ENCODE measurements at places on chromosomes 12 and 14. TPM values are rescaled to one million over a fixed set of nuclear protein-coding genes. Genes with fewer than 3 reads are reported as not detected.

GRCh38 chr12:73678335-73678734, 859.3 kb upstream of the ATXN7L3B start:
- no peak for DNase-seq

DNA sequence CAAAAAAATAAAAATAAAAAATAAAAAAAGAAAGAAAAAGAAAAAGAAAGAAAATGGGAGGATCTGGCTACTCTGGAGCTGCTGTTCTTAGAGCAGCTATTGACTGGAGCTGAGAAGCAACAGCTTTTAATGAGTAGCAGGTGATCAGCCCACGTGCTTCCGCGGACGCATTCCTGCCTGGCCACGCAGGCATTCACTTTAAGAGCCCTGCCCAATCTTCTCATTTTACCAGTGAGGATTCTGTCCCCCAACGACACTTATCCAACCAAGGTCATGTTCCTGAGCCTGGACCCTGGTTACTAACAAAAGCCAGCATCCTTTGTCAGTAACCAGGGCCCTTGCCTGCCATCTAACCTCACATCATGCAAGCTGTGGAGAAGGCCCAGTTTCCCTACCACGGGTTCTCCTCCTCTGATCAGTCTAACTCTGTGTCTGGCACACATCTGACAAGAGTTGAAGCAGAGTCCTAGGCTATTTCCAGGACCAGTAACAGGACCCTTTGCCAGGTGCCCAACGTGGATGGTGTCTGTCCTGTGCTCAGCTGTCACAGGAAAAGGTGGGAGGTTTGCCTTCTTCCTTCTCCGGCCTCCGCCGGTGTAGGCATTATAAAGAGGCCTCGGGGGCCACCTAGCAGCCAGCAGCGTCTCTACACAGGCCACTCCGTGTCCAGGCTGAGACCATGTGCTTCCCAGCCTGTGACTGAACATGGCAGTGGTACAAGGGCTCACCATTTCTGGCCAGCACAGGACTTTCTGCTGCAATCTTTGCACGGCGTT, 60.9 kb upstream of the GPATCH2L start:
- no peak for DNase-seq

GRCh38 chr12:75683220-75683619, 171.8 kb upstream of the KRR1 start:
- DNase-seq = no peak

DNA sequence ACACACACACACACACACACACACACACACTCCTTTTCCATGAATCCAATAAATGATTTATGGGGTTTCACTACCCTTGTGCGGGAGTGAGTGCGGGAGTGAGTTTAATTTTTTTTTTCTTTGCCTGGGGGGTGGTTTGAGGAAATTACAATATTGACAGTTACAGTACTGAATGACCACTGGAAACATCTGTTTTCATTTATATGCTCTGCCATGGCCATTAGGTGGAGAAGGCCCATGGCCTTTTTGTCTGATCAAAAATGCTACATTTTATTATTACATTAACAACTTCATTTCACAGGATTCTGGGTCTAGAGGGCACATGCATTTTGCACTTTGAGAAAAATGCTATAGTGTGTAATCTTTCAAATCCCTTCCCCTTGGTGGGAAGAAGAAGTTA, 5.9 kb downstream of the TBX3 start:
- DNase-seq = no peak

DNA sequence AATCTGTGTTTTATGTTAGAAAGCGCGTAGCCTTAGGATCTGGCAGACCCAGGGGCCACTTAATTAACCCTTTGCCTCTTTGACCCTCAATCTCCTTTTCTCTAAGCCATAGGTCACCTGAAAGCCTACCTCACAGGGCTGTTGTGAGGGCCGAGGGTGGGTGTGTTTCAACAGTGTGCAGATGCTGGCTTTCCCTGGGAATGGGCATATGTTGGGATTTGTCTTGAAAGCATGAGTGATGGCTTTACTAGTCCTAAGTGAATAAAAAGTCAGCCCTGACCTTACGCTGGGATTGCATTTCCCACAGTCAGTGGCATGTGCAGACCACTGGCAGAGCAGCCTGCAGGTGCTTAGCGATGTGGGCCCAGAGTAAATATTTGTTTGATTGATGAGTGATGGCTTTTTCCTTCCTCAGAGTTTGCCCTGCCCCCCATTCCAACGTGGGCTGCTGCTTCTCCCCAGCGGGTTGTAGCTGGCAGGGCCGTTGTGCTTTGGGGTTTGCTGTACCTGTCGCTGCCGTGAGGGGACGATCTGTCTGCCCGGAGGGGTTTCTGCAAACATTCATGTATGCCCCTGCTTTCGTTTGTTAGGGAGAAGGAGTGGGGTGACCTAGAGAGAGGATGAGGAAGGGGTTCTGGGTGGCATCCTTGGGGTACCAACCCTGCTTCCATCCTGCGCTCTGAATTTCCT, 31.5 kb downstream of the MEG3 start:
- no peak for DNase-seq

DNA sequence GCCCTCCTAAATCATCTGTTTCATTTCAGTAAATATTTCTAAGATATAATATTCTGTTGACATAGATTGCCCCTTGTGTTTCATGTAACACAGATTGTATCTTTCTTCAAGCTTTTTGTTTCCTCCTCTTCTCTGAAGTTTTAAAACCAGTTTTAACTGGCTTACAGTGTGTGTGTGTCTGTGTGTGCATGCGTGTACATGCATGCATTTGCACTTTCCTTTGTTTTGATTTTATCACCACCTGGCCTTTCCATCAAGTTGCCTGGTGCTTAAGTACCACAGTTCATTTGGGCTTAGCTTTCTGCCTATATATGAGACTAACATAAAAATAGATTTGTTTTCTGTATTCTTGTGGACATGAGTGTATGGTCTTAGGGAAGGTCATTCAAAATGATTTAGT, 31.9 kb downstream of the ETNK1 start:
- DNase-seq = no peak

- DNase-seq = no peak
Measured at GRCh38 chr12:7498809-7499208, 4.8 kb downstream of the CD163 start.

DNA sequence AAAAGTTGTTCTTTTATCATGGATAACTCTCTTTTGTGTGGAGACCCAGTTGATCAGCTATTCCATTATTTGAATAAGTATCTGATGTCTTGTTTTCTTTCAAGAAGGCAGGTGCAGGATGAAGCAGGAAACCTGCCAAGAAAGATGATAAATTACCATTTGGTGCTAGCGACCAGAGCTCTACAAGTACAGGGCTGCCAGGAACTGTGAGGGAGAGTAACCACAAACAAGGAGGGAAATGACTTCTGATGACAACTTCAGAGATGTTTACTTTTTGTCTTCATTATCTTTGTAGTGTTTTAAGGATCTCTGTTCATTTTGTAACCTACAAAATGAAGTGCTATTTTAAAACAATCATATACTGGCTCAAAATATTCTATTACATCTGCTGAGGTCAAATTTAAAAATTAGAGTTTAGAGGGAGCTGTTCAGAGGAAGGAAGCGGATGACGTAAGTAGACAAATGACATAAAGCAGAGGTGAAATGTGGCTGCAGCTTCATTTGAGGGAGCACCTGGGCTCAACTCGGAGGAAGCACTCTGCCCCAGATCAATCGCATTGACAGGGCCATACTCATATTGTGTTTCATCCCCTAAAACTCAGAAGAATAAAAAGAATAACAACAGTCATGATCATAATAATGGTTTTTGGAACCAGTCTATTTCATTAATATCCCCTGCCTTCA, 226.8 kb downstream of the C12orf42 start:
- DNase-seq = no peak

GRCh38 chr12:124745891-124746570, 117.6 kb downstream of the SCARB1 start:
- DNase-seq = peak; percentile 88

GRCh38 chr12:22285846-22286245, 48.7 kb downstream of the ST8SIA1 start:
- DNase-seq = no peak

GRCh38 chr14:34722723-34723545, 8.5 kb upstream of the CFL2 start:
- DNase-seq = peak; percentile 59

DNA sequence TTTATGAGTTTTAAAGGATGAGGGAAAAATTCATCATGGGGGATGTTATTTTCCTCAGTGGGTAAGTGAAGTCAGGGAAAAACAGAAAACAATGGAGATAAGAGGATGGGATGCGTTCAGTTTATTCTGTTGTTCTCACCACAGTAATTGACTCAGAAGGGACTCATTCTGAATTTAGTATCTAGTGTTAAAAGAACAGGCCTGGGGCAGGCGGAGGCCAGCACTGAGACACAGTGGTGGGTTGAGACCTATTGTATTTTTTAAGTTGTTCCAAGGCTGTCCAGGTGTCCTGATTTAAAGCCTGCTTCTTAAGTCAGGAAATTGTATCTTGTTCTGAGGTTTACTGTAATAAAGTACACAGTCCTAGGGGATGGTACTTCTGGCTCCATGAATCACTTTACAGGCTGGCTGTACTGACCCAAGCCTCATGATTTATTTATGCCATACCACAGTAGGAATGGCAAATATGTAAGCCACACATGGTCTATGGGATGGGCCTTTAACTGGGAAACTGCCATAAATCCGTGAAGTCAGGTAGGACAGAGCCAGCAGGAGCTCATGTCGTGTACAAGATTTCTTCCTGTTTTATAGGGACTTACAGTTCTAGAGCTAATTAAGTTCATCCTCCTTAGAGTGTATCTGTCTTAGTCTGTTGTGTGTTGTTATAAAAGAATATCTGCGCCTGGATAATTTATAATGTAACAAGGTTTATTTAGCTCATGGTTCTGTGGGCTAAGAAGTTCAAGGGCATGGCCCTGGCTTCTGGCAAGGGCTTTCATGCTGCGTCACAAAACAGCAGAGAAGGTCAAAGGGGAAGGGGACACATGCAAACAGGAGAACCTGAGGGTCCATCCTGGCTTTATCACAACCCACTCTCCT, 244.1 kb downstream of the FBXL14 start:
- DNase-seq = no peak

DNA sequence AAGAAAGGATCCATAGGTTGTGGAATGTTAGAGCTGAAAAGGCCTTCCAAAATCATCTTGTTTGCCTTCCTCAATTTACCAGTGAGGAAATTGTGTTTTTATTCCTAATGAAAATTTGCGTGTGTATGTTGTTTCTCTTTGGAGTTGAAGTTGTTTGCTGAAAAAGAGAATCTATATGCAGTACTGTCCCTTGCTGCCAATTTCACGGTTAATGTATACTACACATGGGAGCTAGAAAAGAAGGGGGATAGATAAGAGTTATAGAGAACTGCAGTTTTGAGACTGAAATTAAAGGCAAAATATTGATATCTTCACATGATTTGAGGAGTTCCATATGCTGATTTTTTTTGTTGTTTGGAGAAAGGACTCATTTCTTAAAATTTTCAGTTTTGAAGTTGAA, 62.0 kb upstream of the LRTM2 start:
- DNase-seq = no peak

The FGF23 gene
- polyA plus RNA-seq = 0.06 TPM

DNA sequence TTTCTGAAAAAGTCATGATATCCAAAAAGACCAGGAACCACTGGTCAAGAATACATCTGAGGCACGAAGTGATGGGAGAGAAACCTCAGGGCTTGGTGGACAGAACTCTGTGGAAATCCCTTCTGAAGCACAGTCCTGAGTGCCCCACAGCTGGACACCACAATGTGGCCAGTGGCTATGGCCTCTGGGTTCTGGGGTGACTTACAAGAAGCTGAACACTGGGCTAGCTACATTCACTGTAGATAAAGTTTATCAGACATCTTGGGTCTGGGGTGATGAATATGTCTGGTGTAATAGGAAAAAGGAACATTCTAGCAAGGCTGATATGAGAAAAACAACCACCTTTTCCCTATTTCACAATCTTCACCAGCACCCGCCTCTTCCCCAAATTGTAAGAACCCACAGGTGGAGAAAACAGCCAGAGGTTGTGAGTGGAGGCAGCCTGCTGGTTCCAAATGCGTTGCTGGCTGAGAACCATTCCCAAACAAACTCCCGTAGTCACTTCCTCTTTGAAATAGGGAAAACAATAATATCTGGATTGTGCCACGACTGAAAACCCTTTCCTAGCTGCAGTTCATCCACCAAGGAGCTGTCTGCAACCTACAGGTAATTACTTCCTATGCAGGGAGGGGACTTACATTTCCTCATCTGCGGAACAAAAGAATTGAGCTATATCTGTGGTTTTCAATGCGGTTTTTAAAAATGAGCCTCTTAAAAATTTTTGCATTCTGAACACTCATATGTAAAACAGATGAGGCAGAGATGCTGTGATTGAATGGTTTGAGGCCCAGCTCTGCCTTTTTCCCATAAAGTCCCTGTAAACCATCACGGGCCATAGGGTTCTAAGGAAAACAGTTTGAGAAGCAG, 193.6 kb downstream of the SLC41A2 start:
- no peak for DNase-seq

The HOXC13 gene
- not detected for polyA plus RNA-seq

All from left renal cortex interstitium (tissue), 4 donors.